ENCODE measurements at places on chromosomes 7 and 10.
A peak's percentile ranks its signal among the peaks of the same experiment; 100 is the strongest.

GRCh38 chr10:94123258-94123995, 129.7 kb downstream of the PLCE1 start:
- DNase-seq: no peak

DNA sequence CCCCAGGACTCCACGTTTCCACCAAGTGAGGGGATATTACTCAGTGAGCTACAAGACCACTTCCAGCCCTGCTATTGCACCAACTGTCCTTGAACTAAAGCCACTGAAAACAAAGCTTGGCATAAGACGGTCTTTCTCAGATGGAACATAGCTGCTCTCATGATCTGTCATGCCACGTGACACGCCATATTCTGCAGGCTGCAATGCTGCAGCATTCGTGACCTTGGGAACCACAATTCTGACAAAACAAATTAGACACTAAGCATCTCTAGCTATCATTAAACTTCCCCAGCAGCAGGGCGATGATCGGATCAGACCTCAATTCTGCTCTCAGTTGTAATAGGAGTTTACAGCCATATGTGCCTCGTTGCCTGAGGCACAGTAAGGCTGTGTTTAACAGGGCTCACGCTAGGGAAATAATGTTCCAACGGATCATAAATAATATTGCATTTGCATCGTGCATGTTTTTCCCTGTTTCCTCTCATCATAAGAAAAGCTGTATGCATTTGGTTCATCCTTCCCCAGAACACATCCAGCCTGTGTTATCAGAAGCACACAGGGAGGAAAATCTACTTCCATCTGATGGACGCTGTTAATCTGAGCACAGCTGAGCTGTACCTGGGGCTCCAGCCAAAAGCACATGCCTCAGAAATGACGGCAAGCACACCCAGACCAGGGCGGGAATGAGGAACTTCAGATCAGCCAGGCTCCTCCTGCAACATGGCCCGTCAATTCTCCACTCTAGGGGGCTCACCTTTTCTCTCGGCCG, 38.6 kb upstream of the CNPY1 start:
- DNase-seq: no peak

GRCh38 chr7:36638140-36638539, 86.2 kb downstream of the AOAH start:
- no peak for DNase-seq

DNA sequence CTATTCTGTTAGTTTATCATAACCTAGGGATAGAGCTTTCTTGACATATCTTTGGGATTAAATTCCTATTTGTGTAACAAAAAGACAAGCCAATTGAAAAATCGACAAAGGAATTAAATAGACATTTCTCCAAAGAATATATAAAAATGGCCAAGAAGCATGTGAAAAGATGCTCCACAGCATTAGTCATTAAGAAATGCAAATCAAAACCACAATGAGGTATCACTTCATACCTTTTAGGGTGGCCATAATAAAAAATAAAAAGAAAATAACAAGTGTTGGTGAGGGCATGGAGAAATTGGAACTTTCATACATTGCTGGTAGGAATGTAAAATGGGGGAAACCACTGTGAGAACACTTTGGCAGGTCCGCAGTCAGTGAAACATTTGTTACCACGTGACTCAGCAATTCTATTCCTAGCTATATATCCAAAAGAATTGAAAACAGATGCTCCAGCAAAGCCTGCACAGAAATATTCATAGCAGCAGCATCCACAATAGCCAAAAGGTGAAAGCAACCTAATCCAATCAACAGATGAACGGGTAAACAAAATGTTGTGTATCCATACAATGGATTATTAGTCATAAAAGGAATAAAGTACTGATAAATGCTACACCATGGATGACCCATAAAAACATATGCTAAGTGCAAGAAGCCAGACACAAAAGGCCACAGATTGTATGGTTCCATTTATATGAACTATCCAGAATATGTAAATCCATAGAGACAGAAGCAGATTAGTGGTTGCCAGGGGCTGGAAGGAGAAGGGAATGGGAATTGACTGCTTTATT, 20.5 kb downstream of the SPAG6 start:
- no peak for DNase-seq

- DNase-seq: no peak
These were observed 88.7 kb downstream of the OSBPL3 start for GRCh38 chr7:24891311-24891735.

GRCh38 chr7:134362587-134363483, 46.1 kb upstream of the SLC35B4 start:
- DNase-seq: no peak

GRCh38 chr7:116661865-116662264, 10.1 kb upstream of the MET start:
- DNase-seq: no peak

- DNase-seq: no peak
These were observed 286 bp downstream of the SP8 start for GRCh38 chr7:20786421-20786778.

DNA sequence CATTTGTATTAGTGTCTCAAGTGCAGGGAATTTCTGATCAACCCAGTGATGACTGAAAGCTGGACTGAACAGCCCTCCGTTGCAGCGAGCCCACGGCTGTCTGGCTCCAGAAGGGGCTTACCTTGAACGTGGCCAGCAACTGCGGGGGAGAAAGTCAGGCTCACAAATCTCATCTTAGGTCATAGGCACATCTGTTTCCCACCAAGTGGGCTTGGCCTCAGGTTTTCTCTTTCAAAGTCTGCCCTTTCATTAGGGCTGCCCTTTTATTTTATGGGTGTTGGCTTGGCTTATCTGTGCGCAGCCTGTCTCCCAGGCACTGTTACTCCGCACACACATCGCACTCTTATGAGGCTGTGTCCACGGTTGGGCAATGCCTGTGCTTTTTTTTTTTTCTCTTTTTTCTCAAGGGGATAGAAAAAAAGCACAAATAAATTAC, 178.0 kb downstream of the JCAD start:
- DNase-seq: no peak

GRCh38 chr10:65123120-65123519, 1601.9 kb downstream of the REEP3 start:
- DNase-seq: no peak

DNA sequence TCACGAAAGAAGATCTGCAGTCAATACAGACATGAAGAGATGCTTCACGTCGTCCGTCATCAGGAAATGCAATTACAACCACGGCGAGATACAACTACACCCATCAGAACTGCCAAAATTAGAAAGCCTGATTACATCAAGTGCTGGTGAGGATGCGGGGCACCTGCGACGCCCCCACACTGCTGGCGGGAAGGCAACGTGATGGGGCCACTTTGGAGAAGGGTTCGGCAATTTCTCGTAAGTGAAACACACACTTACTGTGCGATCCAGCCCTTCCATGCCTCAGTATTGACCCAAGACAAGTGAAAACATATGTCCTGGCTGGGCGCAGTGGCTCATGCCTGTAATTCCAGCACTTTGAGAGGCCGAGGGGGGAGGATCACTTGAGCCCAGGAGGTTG, 25.8 kb upstream of the PDGFA start:
- no peak for DNase-seq

DNA sequence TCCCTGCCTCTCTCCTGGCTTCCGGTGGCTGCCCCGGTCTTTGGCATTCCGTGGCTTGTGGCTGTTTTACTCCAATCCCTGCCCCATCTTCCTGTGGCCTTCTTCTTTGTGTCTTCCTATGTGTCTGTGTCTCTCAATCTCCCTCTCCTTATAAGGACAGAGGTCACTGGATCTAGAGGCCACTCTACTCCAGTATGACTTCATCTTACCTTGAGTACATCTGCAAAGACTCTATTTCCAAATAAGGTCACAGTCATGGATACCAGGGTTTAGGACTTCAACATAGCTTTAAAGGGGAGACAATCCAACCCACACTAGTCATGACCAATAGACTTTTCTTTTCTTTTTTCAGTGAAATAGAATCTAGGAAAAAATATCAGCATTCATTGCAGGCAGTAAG, 153.3 kb upstream of the INSYN2A start:
- DNase-seq: no peak

DNA sequence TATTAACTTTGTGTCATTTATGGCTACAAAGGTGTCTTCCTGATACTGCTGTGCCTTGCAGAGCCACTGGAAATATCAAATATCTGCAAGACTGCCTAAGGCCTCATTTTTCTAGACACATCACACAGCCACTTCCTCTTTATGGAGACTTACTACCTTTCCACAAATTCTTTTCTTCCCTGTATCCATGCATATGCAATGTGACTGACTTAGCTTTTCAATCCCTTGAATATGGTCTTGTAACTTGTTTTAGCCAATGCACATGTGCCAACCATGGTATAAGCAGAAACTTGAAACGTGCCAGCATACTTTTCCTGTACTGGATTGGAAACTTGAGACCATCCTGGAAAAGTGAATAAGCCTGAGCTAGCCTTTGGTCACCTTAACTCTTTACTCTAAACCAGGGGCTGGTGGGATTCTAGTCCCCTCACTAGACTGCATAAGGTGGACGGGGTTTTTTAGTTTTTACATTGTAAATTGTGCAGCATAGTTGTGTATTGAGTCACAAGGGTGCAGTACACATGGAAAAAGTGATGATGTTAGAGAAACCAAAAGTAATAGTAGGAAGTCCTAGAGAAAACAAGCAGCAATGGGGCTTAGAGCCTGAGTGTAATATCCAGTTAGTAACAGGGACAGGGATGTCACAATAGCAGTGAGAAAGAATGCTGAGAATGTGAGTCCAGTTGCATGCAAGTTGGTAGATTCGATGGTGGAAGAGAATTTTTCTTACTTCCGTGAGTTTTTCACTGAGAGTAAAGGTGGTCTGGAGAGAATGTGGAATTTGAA, 879.5 kb downstream of the SORCS1 start:
- DNase-seq: no peak

DNA sequence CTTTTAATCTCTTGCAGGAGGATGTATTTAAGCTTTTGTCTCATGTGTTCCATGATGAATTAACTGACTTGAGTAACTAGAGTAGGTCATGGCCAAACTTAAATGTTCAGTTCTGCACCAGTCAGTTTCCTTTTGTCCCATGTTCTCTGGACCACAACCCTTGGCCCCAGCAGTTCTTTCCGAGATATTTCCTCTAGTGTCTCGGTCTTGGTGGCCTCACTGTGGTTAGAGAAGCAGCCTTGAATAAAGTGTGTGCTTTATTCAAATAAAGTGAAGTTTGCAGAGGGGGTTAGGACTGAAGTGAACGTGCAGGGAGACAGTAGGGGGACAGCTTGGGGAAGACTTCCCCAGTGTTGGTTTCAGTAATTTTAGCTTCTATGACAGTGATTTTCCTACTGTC, 9.3 kb downstream of the ZNF212 start:
- peak; percentile 32 for DNase-seq

DNA sequence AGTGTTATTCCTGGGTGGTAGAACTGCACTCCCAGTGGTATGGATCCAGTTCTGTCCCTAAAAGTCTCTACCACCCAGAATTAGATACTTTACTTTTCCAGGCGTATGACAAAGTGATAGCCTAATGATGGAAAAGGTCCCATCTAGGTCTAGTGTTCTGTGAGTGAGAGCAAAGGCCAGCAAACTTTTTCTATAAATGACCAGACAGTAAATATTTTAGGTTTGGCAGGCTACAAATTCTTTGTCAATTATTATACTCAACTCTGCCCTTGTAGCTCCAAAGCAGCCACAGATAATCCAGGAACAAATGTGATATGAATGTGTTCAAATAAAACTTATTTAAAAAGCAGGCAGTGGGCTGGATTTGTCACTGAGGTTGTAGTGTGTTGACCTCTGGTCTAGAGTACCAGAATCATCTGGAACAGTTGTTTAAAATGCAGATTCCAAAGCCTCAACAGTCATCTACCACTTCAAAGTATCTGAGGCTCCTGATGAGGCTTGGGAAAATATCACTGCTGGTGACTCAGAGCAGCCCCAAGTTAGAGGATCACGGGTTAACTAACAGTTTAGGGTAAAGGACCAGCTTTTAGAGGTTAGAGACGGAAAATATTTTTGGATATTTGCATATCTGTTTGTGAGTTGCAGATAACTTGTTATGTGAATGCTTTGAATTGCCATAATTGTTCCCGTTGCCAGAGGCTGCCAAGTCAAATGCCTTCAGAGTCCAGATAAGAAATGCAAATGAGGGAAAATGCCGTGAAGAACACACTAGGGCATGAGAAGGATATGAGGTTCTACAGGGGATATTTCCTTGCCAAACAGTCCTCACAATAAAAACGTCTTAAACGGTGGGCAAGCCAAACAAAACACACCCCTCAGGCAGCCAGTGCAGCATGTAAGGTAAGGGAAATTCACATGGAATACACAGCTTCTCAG, 19.4 kb downstream of the NRAP start:
- no peak for DNase-seq

GRCh38 chr7:83058667-83059066, 104.0 kb downstream of the PCLO start:
- no peak for DNase-seq

DNA sequence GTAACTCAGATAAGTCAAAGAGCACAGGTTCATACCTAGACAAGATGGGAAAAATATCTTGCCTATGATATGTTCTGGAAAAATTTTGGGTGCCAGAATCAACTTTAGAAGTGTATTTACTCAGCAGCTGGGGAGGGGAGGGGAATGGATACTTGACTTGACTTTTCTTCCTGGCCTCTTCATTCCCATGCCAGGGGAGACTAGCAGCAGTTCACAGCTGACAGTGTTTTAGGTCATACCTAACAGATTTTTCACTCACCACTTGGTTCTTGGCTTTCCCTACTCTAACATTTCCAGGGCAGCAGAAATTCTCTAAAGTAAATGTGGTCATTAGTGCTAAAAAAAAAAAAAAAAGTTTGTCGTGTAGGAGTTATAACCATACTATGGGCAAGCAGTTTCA, 46.3 kb downstream of the TAS2R16 start:
- DNase-seq: no peak

DNA sequence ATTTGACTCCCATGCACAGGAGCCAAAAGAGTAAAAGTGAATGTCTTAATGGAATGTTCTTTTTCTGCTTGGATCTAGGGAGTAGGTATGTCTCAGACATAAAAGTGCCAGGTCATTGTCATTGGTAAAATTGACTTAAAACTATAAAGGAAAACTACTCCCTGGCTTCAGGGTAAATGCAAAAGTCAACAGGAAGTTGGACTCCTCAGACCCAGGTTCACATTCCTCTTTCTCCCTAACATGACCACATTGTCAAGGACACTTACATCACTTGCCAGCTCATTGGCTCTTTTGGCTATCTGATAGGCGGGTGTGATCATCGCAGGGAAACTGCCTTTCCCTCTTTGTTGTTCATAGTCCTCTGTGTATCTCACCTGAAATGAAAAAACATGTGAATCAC, 13.7 kb downstream of the NRAP start:
- no peak for DNase-seq

- no peak for DNase-seq
These were observed 45.1 kb downstream of the BPGM start for GRCh38 chr7:134691546-134692343.

- peak; percentile 14 for DNase-seq
These were observed 92.7 kb upstream of the GPR26 start for GRCh38 chr10:123573236-123574108.

DNA sequence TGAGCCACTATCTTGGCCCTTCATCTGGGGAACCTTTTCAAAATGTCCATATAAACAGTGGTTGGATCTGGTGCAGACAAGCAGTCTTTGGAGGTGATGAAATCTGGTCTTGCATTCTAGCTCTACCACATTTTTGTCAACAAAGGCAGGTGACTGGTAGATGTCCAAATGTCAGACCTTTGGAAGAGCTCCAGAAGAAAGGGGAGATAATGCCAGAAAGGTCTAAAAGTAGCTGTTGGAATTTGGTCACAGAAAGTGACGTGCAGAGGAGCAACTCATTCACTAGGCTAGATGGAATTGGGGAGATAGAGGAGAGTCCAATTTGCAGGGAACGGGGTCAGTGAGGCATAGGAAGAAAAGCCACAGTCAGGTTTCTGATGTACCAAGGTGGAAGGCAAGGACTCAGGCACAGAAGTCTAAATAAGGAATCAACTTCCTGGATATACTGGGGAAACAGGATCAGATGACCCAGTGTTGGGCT, 36.4 kb upstream of the WAC start:
- no peak for DNase-seq
